Activated CD4-positive, alpha-beta T cell treated with anti-CD3 and anti-CD28 coated beads for 1 hour (primary cell): ENCODE measurements at places on chromosomes 11 and 22.

- DNase-seq, result no peak
Observed at GRCh38 chr11:104333977-104334376, 170.0 kb upstream of the PDGFD start.

- DNase-seq, result no peak
Observed at GRCh38 chr22:27400811-27401210, 400.7 kb downstream of the MN1 start.

DNA sequence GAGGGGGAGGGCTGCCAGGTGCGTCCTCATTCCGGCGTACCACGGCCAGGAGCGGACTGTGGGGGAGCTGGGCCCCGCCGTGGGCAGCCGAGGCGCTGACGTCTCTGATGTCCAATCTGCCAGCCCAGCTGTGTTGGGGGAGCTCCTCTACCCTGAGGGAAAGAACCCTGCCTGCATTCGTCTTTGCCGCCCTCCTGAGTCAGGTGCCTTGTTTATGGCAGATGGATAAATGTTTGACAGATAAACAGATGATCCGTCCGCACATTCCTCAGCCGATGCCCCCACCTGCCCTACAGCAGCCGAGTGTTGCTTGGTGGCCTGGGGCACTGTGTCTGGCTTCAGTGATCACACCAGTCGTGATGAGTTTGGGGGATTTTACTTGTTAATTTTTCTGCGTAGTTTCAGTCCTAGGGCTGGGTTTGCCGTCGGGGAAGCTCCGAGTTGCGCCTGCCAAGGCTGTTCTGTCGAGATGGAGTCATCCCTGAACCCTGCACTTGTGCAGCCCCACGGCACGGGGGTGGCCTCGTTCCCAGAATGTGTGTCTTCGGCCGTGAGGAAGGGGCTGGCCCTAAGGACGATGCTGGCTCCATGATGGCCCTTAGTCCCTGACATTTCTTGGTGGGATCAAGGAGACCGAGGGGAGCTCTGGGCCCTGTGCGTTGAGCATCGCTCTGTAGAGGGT is 1083.9 kb downstream of the BRD1 start:
- DNase-seq, result peak; percentile 1

GRCh38 chr11:122726028-122726427 is 70.5 kb downstream of the UBASH3B start:
- DNase-seq, result no peak

GRCh38 chr22:45230026-45230721 is 10.5 kb downstream of the KIAA0930 start:
- no peak for DNase-seq

GRCh38 chr11:124717421-124717785 is 22.3 kb upstream of the NRGN start:
- DNase-seq, result no peak

DNA sequence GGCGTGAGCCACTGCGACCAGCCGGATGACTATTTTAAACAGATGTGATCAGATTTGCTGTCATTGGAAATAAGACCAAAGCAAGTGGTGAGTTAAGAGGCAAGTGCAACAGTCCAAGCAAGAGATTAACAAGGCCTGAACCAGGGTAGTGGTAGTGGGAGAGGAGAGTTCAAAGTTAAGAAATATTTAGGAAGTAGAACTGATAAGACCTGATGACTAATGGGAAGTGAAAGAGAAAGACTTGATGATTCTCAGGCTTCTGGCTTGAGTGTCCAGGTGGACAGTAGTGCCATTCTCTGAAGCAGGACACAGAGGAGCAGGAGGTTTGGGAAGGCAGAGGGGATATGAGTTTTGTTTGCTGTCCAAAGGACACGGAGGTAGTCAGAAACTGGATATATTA is 7.2 kb downstream of the NDUFC2 start:
- DNase-seq, result no peak

- DNase-seq, result no peak
Observed at GRCh38 chr11:103484545-103484944, 375.3 kb downstream of the DYNC2H1 start.

- no peak for DNase-seq
Observed at GRCh38 chr11:27209562-27210005, 153.4 kb downstream of the CCDC34 start.

GRCh38 chr11:131025020-131025419 is 108.7 kb upstream of the SNX19 start:
- no peak for DNase-seq

DNA sequence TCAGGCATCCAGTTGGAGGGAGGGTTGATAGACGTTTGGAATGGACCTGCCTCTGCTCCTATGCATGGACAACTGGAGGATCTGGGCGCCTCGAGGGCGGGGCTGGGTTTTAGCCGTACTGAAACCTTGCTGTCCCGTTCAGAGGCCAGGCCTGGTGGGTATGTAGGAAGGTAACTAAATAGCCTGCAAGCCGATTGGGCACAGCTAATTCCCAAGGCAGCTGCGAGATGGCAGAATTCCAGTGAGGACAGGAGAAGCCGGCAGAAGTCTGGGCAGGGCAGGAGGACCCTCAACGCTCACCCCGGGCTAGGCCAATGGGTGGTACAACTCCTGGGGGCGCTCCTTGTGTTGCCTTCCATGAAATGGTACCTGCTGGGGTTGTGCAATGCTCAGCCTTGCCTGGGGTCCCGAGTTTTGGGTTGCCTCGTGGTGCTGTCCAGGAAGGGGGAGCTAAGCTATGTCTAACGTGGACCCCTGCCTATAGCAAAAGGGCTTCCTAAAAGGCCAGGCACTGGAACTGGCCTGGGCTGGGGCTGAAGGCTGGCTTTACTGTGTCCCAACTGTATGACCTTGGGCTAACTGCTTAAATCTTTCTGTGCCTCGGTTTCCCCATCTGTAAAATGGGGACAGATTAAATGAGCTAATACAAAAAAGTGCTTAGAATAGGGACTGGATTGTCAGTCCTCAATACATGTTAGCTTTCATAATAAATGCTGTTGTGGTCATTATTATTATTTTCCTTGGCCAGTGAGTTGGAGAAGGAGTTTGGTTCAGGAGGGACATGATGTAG is 30.1 kb upstream of the CD82 start:
- no peak for DNase-seq

- DNase-seq, result no peak
Observed at GRCh38 chr22:25060522-25061071, 108.1 kb downstream of the KIAA1671 start.

DNA sequence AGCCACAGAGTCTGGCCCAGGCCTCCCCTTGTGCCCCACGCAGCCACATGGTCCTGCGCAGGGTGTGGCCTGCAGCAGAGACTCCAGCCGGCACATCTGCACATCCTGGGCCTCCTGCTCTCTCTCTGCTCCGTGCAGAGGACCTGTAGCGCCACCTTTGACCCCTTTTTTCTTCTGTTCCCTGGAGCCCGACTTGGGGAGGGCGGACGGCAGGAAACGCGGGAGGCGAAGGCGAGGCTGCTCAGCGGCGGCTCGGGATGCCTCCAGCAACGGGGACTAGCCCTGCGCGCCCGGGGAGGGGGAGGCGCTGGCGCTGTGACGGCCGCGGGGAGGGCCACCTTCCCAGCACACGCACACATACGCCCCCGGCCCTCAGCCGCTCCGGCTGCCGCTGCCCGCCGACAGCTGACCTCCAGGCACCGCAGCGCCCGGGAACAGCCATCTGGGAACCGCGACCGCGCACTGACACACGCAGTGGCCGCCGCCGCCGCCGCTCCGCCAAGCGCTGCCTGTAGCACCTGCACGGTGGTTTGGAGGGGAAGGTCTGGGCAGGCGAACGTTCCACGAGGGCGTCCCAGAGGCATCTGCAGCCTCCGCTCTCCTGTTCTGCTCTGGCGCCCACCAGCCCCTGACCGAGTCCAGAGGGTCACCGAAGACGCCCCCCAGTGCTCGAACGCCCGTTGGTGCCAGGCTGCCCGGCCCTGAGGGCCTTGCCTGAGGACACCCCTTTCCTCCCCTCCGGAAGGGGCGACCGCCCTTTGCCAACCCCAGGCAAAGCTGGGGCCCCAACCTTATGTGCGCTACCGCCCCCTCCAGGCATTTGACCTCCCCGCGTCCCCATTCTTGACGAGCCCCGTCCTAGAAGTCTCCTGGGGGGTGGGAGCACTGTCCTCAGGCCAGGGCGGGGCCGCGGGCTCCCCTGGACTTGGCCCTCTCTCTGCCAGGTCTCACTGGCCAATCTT is 16.9 kb upstream of the C22orf42 start:
- no peak for DNase-seq

DNA sequence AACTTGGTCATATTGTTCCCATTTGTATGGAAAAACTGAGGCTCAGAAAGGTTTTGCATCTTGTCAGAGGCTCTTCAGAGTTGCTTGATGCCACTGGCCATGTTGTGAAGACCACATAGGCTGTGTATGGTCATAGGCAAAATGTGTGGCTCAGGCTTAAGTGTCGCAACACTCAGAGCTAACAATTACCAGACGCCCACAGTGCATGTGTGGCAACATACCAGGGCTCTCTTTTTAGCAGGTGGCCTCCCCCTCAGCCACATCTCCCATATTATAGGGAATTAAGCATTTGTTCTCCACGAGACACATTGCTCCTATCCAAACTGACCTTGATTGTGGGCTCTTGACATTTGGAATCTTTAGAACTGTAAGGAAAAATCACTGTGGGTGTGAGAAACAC is 802.5 kb downstream of the DLG2 start:
- no peak for DNase-seq

DNA sequence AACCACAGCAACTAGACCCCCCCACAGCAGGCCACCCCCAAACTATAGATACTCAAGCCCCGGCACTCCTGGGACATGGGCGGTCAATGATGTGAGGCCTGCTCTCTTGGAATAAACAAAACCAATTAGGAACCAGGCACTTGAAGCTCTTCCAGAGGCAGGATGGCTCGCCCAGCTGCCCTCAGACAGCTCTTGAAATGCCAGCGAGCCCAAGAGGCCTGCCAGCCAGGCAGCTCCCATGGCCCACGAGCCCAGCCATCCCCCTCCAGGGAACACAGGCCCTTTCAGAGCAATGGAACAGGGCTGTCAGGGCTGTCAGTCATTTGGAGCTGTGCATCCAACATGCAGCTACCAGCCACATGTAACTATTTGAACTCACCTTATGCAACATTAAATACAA is 34.0 kb upstream of the TFIP11 start:
- no peak for DNase-seq

DNA sequence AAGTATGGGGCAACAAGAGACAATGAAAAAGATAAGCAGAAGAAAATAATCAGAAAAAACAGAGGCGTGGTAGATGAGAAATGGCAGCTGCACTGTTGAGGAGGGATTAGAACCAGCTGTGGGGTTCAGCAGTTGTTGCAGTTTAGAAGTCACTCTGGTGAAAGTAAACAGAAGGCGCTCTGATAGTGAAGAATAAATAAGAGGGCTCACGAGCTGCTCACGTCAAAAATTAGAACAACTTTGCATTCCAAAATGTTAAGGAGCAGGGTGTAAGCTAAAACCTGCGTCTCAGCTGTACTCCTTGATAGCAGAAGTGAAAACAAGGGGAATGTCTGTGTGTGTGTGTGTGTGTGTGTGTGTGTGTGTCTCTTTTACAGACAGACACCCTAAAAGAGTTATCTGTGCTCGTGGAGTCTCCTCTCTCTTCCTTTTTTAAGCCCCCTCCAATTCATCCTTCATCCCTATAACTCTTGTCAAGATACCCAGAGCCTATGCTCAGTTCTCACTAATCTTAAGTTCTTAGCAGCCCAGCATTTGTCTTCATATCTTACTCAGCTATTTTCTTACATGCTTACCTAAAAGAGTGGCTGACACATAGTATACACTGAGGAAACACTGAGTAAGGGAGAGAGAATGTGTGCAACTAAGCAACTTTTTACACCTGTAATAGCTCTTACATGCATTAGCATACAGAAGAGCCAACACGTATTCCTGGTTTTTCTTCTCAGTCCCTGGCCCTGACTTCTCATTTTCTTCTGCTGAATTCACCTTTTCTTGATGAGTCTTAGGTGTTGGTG is 8.9 kb downstream of the TTC17 start:
- DNase-seq, result no peak

GRCh38 chr22:44571566-44572413 is 73.8 kb upstream of the RTL6 start:
- DNase-seq, result no peak

DNA sequence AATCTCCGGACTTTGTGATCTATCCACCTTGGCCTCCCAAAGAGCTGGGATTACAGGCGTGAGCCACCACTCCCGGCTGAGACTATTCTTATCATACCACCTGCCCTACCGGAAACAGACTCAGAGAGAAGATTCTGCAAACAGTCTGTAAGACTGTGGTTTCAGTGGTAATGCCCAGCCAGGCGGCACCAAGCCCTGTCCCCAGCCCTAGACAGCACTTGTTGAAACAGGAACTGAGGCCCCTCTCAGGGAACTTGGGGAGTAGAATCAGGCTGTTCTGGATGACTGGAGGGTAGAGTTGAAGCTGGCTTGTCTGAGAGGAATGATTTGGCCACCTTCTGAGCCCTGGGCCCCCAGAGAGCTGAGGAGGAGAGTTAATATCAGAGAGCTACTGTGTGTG is 1.3 kb upstream of the INSC start:
- no peak for DNase-seq

DNA sequence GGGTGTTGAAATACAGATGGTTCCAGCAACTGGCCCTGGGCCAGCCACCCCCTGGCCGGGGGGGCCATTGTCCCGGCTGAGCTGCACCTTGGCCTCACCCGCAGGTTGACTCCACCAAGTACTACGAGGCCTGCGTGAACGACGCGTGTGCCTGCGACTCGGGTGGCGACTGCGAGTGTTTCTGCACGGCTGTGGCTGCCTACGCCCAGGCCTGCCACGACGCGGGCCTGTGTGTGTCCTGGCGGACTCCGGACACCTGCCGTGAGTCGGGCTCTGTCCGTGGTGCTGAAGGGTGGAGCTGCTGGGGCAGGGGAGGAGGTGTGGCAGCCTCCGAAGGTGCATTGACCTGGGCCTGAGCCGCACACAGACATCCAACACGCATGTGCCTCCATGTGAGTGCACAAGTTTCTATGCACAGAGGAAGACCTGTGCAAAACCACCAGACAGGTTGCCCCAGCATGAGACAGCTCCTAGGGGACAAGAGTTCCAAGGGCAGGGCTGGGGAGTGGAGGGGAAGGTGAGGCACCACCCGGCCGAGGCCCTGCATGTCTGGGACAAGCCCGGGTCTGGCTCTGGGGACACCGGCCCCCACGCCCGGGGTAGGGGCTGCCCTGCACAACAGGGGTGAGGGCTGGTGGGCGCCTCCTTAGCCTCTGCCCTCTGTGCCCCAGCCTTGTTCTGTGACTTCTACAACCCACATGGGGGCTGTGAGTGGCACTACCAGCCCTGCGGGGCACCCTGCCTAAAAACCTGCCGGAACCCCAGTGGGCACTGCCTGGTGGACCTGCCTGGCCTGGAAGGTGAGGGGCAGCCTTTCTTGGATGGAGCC is 16.1 kb downstream of the MUC5B start:
- no peak for DNase-seq

DNA sequence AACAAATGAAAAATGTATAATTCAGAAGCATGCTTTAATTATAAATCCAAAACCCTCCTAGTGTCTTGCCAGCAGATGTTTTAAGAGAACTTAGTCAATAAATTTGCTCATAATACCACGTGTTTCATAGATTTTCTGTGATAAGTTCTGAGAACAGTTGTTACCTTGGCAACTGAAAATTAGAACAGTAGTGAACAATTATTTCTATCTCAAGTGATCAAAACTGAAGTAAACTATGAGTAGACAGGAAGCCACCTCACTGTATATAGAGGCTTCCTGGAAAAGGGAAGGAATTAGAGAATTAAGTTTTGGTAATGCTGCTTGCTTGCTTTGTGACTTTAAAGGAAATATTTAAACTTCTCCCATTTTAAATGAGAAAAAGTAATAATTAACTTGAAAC is 266.0 kb upstream of the ANO3 start:
- no peak for DNase-seq
